ENCODE measurements at places on chromosomes 13 and 19. TPM values are rescaled to one million over a fixed set of nuclear protein-coding genes. Genes with fewer than 3 reads are reported as not detected.

Gene KCNJ14
- total RNA-seq = 0.20 TPM

Gene HSD17B14
- total RNA-seq = 2.6 TPM

Gene METTL21C
- not detected for total RNA-seq

Gene TEX101
- total RNA-seq = not detected

Gene BCAM
- 34.3 TPM for total RNA-seq

Measured in lung microvascular endothelial cell (primary cell).